ENCODE measurements at places on chromosomes 6 and 20.

DNA sequence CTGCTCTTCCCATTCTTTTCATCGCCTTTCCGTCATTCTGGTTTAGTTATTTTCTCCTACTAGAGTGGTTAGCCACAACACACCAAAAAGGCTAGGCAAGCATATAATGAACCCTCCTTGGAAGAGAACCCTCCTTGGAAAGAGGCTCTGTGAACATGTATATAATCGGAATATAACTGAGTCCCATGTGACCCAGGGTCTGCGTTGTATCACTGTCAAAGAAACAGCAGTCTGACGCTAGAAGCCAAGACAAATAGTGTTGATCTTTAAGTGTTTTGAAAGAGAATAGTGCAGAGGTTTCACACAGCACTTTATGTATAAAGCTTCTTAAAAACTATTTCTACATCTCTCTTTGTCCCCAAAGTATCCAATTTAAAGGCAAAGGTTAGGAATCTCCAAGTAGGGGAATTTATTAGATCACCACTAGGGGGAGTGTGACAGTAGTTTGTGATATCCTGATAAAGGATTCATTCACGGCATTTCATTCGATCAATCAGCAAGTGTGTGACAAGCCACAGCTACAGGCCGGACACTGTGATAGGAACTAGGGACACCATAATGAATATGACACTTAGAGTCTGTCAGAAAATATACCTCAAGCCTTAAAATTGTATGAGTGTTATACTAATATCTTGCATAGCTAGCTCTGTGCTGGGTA is 395.3 kb downstream of the CD109 start:
- DNase-seq: no peak

DNA sequence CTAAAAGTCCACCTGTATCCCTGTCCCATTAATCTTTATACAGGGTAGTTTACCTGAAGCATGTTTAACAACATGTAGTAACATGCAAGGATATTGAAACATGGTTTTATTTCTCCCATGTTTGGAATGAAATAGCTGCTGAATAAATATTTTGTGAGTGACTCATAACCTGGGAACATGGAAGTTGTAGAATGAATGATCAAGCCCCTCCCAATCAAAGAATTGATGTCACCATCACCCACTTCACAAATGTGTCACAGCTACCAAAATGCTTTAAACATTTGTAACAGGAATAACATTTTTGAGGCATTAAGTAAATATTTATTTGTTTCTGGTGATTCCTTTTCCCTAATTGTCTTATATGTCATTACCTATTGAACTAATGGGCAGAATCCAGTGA is 58.9 kb upstream of the TNFAIP3 start:
- no peak for DNase-seq

DNA sequence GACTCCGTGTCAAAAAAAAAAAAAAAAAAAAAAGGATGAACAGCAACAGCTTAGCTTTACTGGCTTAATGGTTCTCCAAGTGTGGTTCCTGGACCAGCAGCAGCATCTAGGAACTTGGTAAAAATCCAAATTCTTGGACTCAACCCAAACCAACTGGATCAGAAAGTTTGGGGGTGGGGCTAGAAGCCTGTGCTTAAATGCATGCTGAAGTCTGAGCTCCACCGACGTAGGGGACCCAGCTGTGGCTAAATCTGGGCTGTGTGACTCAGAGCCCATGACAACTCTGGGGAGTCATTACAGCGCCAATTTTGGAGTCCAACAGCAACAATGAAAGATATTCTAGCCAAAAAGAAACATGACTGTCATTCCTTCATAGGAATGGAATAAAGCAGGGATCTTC is 13.6 kb upstream of the CHD6 start:
- DNase-seq: no peak

DNA sequence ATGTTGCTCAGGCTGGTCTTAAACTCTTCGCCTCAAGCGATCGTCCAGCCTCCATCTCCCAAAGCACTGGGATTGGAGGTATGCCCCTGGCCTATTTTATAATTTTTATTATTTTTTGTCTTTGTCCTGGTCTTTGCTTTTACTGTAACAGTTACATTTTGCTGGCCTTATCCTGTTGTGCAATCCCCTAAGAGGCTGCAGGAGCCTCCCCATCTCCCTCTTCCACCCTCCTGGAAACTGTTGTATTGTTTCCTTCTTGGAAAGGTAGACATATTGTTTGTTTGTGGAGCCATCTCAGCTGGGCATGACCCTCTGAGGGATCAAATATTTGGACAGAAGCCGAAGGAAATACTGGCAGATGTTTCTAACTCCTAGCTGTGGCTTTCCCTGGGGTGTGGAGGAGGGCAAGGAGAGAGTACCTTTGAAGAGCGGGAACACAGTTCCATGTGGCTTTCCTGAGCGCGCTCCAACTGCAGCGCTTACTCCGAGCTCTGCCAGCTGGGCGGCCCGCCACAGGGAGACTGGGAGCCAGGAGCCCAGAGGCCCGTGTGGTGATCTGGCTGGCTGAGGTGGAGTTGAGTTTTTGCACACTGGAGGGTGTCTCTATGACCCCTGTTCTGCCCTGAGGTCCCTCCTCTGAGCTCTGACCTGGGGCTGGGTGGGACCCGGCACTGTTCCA is 4.9 kb downstream of the MAPK13 start:
- DNase-seq: no peak

GRCh38 chr6:148700741-148701311 is 46.0 kb upstream of the UST start:
- DNase-seq: no peak

DNA sequence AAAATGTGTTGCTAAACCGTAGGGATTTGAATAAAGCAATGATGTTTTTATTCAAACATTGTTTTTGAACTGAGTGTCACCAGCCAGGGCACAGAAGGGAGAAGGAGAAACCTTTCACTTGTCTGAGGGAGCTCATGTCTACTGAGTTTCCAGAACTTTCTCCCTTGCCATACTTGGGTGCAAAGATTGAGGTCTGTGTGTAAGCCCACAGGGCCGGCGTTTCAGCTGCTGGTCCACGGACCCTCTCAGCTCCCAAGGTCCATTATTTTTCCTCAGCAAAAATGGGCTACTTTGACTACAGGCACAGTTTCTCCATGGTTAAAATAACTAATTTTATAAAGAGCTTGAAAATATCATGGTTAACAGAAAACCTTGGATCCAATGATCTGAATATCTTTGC is 32.6 kb downstream of the PSMG4 start:
- DNase-seq: no peak

DNA sequence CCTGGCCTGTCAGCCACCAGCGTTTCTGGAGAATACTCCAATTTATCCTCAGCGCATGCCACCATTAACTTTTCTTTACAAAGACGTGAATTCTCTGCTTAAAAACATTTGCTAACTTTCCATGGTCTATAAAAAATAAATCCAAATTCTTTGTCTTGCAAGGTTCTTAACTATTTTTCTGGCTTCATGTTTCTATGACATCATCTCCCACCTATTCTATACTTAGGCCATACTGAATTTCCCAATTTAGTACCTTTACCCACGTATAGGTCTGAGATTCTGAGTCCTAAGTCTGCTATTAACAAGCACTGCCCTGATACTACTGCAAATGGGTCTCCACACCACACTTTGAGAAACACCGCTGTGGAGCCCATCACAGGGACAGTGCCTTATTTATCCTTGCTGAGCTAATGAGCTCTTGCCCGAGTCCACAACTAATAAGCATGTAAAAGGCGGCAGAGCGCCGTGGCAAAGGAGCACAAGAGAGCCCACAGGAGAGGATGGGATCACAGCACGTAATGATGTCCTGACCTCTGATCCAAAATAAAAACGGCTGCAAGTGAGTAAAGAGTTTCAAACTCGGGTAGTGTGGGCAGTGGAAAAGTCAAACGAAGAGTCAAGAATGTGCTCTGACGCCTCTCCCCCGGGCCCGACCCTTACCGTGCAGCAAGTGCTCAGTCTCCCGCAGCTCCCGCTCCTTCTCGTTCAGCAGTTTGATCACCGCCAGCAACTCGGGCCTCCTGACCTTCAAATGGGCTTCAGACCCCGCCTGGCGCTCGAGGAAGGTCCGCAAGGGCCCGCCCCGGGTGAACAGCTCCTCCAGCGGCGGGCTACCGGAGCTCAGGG is 519 bp downstream of the MTRF1L start:
- no peak for DNase-seq

GRCh38 chr6:292506-293192 is 362 bp downstream of the DUSP22 start:
- DNase-seq: peak; percentile 73

GRCh38 chr6:24755279-24755678 is 19.5 kb upstream of the GMNN start:
- DNase-seq: no peak

DNA sequence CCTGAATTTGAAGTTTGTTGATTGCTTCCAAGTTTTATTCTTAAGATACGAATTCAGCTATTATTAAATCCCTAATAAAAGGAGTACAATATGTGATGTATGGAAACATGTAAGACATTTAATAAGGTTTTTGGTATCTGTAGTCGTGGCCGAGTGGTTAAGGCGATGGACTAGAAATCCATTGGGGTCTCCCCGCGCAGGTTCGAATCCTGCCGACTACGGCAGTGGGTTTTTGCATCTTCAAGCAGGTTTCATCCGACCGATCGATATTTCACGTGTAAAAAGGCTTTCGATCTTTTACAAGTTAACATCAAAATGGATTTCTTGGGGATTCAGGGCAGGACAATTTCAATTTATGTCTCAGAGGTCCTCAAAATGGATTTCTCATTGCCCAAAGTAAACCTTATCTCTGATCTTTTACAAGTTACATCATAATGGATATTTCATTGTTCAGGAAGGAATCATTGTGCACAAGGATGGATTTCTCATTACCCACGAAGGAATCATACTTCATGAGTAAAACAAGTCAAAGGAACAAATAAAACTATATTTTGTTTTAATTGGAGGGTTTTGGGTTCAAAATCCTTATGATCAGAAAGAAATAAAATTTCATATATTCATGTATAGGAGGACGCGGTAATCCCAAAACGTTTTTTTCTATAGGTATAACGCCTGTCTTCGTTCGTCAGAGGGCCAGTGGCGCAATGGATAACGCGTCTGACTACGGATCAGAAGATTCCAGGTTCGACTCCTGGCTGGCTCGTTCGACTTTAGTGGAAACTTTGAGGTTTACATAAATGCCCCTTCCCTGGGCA is 37.3 kb upstream of the BTN3A2 start:
- DNase-seq: peak; percentile 41

DNA sequence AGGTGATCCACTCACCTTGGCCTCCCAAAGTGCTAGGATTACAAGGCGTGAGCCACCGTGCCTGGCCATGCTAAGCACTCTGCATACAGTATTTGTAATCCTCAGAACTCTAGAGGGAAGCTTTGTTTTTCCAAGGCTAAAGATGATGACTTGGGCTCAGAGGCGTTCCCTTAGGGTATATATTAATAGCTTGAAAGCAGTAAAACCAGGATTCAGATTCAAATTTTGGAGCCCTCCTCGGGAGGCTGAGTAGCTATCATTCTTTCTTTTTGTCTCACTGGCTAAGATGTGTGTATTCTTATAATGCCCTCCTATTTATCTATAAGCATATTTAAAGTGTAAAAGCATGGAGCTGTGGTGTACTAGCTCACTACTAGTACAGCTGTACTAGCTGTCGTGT is 68.5 kb downstream of the PRPH2 start:
- DNase-seq: no peak

GRCh38 chr20:48238781-48239180 is 453.5 kb upstream of the SULF2 start:
- DNase-seq: no peak

DNA sequence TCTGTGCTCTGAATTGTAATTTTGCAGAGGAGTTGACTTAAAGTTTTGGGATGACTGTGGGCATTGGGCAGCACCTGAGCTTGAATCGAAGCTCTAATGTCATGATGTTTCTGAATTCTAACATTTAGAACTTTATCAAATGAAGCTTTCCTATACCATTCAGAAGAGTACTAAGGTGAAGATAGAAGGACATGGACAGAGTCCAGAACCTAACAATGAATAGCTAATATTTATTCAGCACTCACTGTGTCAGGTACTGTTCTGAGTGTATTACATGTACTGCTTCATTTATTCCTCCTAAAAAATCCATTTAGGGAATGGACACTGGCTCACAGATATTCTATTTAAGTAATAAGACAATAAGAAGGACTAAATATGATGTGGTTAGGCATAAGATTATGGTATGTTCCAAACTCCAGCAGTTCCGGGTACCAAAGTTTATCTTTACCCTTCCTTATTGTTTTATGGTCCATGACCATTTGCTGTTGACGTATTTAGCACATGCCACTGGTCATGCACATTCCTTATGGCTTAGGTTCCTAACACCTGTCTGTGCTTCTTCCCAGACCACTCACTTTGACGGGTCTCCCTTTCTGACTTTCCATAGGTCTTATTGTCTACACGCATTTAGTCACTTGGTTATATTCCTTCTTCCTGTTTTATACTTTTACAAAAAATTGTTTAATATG is 20.3 kb downstream of the BCKDHB start:
- no peak for DNase-seq

GRCh38 chr20:62890444-62890843 is 28.8 kb upstream of the TCFL5 start:
- no peak for DNase-seq

GRCh38 chr6:16639684-16640480 is 121.4 kb downstream of the ATXN1 start:
- no peak for DNase-seq

DNA sequence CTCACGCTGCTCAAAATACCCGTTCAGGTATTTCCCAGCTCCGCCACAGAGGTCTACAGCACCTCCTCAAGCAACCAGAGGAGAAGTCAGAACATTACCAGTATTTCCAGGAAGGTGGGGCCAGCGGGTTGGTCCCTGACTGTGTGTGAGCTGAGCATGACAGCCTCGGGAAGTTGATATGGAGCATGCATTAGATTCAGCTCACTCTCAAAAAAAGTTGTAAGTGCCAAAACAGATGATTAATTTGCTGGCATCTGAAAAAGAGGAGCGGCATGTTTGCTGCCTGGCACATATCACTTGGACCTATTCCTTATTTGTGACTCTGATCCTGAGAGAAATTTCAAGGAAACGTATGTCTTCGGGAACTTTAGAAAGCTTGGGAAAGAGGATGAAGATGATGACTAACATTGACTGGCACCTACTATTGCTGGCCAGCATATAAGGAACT is 32.3 kb downstream of the ELOVL2 start:
- no peak for DNase-seq

- no peak for DNase-seq
These were observed 4.3 kb downstream of the CCDC167 start for GRCh38 chr6:37495244-37495934.

- no peak for DNase-seq
These were observed 118.8 kb upstream of the FAM184A start for GRCh38 chr6:119197271-119197670.

DNA sequence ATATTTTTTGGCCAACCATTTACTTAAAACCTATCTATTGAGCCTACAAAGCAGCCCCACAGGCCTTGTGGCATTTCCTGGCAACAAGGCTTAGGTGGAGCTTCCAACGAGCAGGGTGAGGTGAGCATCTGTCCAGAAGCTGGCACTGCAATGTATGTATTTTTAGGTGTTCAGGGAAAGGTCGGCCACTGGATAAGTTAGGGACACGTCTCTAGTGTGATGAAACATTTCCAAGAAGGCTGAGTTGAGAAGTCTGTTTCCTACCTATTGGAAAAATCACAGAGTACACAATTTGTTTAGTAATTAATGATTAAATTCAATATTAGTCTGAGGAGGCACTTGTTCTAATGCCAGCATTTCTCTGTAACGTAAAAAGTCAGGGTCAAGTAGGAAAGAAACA is 17.8 kb upstream of the RCAN2 start:
- no peak for DNase-seq

All from activated CD4-positive, alpha-beta T cell treated with anti-CD3 and anti-CD28 coated beads, Interleukin-2, amount 50 U/mL, for 1 hour (primary cell).